ENCODE measurements at places on chromosomes 12 and 14.
A peak's percentile ranks its signal among the peaks of the same experiment; 100 is the strongest.

- no peak for DNase-seq
These were observed 93.4 kb upstream of the ESRRB start for GRCh38 chr14:76282581-76282980.

- DNase-seq: no peak
These were observed 20.0 kb downstream of the ITGA7 start for GRCh38 chr12:55687746-55688145.

DNA sequence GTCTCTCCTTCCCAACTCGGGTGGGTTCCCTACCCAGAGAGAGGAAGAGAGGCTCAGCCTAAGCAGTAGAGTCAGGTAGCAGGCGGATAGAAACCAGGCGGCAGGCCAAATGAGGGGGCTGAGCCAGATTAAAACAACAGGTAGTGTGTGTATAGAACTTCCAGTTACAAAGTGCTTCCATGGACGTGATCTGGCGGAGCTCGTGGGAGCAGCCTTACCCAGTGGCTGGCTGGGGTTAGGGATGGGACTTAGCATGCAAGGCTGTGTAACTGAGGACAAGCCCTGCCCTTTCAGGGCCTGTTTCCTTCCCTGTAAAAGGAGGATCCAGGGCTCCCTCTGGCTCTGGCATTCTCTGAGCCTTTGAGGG, 8.3 kb downstream of the KRT80 start:
- no peak for DNase-seq

DNA sequence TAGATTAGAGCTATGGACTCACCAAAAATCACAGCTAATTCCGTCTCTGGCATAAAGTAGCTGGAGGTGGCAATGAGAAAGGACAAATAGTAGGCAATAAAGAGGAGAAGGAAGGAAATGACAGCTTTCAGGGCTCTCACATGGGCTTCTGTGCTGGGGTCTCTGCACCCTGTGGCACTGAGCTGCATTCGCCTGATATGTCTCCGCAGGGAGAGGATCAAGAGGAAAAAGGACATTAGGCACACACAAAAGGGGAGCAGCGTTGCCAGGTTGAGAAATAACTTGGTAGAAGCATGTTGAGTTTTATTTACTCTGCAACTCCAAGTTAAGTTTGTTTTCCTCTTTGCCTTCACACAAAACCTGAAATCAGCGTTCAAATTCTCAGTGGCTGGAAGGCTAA, 686 bp downstream of the TAS2R7 start:
- no peak for DNase-seq

DNA sequence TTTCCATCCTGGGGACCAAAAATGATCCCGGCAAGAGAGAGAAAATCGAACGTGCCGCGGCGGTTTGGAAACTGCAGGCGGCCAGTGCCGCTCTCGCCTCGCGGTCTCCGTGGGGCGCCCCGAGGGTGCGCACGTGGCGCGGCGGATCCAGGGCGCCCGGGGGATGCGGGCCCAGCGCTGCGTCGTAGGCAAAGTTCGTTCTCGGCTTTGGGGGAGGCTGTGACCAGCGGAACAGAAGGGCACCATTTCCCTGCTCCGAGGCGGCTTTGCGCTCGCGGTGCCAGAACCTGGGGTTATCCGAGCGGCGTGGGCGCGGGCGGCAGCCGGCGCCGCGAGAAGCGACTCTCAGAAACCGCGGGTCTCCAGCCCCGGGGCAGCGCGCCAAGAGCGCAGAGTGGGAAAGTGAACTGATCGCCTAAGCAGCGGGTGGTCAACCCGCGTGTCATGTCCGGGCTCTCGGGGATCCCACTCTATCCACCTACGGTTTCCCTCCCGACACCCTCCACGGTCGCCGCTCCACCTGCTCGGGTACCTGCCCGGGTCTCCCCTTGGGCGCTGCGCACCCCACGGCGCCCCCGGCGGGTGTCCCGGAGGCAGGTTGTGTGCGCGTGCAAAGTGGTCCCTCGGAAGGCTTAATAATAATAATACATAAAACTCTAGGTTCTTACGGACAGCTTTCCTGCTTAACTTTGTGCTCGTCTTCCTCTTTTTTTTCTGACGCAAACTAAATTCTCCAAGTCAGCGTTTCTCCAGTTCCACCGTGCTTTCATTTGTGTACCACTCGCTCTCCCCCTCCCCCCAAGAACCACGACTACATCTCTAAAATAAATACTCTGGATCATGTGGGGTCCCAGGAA, 1.2 kb downstream of the ESRRB start:
- no peak for DNase-seq

- no peak for DNase-seq
These were observed 99.5 kb downstream of the NUBPL start for GRCh38 chr14:31660728-31661127.

DNA sequence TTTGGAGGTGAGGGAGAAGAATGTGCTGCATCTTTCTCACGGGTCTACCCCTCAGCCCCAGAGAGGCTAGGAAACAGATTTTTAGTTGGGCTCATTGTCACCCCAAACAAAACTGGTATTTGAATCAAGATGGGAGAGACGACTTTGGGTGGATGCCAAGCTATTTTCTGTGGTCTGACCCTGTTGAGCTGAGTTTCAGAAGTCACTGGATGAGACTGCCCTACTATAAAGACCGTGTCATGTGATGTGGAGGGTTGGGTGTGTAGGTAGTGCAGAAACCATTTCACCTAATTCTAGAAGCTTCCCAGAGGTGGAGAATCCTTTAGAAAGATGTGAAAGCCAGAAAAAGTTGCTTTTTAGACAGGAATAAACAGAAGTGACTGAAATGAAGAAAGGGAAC, 60.2 kb downstream of the IFT43 start:
- DNase-seq: no peak

DNA sequence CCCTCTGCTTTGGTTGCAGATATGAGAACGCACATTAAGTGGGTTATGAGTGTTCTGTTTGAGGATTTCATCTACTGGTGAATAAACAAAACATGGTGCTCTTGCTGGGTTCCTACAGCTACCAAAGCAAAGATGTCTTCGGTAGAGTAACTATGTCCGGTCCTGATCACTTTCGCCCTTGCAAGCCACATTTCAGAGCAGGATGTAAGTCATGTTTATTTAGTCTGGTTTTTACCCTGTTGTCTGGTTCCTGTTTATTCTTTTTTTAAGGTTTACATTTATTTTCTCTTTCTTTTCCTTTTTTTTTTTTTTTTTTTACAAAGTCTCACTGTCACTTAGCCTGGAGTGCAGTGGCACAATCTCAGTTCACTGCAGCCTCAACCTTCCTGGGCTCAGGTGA, 99.2 kb downstream of the VEZT start:
- DNase-seq: no peak

DNA sequence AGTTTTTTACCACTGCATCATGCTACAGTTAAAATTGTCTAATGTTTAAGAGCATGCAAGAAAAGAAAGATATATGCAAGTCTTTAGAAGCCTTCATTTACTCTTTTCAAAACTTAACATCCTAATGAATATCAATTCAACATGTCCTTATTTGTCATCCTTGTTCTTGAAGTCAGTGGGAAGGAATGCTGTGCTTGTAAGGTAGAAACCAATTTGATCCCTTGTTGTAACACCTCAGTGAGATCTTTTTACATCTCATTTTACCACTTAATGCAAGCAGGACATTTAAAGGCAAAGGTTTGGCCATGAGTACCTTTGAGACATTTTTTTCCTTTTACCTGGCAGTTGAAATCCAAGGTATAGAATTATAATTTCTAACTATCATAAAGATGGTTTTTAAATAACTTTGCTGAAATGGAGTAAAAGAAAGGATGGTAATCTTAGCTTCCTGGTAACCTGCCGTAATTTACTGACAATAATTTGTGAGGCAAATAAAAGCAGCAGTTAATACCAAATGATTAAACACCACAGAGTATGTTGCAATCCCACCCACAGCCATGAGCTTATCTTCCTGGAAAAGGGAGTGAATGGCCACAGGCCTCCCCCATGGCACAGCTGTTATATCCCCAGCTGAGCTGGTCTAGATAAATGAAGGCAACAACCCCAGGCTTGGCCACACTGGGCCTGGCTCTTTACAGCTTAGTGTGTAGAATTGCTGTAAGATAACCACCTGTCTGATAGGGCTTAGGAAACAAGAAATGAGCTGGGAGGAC, 33.2 kb upstream of the STRN3 start:
- DNase-seq: peak; percentile 75

- peak; percentile 69 for DNase-seq
These were observed 29.3 kb downstream of the CD9 start for GRCh38 chr12:6229224-6230218.

DNA sequence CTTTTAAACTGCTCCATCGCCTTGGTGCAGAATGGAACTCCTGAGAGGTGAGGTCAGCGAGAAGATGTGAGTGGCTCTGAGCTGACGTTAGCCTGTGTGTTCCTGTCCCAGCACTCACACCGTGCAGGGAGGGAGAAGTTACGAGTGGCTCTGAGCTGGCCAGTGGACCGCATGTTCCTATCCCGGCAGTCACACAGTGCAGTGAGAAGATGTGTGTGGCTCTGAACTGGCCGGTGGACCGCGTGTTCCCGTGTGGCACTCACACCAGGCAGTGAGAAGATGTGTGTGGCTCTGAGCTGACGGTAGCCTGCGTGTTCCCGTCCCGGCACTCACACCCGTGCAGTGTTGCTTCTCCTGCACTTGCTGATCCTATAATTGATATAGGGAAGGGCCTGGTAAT, 59.9 kb downstream of the VCPKMT start:
- DNase-seq: no peak

GRCh38 chr14:103204852-103205540, 81.7 kb downstream of the TNFAIP2 start:
- DNase-seq: peak; percentile 77

DNA sequence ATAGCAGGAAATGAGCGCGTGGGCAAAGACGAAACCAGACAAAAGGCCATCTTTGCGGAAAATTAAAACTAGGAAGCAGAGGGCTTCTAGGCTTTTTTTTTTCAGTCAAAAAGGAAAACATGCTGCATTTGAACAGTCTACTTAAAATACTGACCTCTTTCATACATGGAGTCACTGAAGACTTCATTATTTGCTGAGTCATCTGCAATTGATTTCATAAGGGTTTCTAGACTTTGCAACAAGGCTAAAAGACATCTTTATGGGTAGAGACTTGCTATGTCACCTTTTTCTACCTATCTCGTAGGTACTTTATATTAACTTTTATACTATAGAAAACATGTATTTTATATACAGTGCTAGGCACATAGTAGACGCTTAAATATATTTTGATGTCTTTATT, 238.4 kb downstream of the TMEM132D start:
- DNase-seq: no peak

DNA sequence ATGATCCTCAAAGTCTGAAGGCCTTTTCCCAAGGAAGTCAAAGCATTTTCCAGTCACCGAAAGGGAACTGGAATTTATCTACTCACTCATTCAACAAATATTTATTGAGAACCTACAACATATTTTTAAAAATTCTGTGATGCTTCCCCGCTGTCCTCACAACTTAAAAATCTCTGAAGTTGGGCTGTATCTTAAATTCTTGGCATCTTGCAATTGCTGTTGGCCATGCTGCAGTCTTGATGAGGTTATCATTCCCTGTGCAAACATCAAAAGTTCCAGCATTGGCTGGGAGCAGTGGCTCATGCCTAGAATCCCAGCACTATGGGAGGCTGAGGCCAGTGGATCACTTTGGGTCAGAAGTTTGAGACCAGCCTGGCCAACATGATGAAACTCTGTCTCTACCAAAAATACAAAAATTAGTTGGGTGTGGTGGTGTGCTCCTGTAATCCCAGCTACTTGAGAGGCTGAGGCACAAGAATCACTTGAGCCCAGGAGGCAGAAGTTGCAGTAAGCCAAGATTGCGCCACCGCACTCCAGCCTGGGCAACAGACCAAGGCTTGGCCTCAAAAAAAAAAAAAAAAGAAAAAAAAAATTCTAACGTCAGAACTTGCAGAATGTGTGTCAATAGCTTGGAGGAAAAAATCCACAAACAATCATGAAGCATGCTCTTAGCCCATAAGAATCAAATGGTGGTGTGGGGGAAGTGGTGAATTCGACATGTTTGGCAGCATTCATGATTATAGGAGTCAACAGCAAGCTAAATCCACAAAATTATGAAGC, 34.9 kb downstream of the CCDC177 start:
- DNase-seq: peak; percentile 93

GRCh38 chr12:32482226-32482625, 82.9 kb downstream of the FGD4 start:
- DNase-seq: no peak

DNA sequence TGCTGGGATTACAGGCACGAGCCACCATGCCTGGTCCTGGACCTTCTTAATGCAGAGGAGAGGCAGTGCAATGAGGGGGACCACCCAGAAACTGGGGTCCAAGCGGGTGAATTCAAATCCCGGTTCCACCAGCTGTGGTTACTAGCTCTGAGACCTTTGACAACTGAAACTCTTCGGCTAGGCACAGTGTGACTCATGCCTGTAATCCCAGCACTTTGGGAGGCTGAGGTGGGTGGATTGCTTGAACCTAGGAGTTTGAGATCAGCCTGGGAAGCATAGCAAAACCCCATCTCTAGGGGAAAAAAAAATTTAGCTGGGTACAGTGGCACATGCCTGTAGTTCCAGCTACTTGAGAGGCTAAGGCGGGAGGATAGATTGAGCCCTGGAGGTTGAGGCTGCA, 5.0 kb upstream of the CD4 start:
- no peak for DNase-seq

DNA sequence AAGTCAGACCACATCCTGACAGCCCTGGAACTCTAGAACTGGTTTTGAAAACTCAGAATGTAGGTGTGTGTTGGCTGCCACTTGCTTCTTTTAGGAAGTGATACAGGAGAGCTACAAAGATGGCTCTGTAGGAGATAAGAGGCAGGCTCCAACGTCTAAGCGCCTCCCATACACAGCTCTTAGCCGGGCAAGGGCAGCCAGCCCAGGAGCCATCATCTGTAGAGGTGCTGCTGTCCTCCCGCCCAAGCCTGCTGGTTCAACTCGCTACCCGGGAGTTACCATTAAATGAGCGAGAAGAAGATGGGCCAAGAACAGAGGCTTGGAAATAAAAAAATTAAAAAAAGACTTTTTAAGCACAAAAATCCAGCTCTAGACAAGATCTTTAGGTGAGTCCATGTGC, 61.2 kb upstream of the DIO3 start:
- DNase-seq: no peak

Measured in trophoblast cell (in vitro differentiated cells and primary cell).